ENCODE measurements at places on chromosomes 7 and 10.

DNA sequence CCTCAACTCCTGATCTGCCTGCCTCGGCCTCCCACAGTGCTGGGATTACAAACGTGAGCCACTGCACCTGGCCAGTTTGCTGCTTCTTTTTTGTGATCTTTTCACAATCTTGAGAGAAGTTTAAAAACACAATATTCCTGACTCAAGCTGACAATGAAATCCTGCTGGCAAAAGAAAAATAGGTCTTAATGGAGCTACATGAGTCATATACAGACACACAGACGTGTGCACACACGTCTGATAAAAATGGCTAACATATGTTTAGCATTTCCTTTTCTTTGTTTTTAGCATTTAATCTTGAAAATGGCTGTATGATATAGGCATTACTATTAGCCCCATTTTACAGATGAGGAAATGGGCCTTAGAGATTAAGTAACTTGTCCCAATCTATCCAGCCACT is 29.4 kb upstream of the RAB18 start:
- no peak for DNase-seq

GRCh38 chr7:127047521-127047920 is 205.2 kb downstream of the GRM8 start:
- no peak for DNase-seq

DNA sequence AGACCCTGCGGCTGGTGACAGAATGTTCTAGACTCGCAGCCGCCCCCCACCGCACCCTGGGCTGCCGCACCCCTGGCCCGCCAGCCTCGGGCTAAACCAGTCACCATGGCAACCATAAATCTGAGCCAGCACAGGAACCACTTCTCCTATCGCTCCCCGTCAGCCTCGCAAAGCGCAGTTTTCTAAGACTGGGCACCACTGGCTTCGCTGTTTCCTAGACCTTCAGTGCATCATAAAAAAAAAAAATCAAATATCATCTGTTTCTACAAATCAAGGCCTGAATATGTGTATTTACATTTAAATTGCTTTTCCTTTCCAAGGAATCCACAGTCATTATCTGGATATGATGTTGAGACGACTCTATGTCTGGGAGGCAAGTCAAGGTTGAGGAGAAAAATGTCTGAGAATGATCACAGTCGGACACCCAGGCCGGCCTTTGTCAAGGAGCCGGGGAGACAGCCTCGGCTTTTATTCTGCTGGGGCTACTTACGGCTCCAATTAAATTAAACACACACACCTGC is 99.9 kb downstream of the PTPRN2 start:
- no peak for DNase-seq

GRCh38 chr10:67098461-67098860 is 172.6 kb downstream of the LRRTM3 start:
- no peak for DNase-seq

DNA sequence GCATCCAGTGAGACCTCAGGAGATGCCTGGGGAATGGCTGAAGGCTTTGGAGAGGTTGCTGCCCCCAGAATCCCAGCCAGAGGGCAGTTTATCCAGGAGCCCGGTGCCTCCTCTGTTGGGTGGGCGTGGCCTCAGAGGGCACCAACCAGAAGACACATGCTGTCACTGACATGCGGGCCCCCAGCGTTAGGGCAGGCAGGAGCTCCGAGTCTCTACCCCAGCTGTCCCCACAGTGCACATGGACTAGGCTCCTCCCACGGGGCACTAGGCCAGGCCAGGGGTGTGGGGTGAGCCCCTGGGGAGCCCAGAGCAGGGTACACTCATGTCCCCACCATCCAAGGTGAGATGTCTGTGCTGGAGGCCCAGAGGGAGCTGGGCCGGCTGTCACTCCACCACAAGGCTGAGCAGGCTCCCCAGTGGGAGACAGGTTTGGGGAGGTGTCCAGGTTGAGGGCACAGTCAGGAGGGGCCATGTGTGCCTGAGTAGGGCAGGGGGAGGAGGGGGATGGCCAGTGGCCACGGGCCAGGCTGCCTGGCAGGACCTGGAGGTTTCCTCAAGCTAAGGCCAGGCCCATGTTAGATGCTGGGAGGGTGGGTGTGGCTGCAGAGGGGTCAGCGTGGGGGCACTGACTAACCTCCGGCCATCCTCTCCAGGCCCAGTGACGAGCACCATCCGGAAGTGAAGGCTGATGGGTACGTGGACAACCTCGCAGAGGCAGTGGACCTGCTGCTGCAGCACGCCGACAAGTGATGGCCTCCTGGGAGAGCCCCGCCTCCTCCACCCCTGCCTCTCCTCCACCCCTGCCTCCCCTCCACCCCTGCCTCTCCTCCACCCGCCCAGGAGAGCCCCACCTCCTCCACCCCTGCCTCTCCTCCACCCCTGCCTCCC is 131.3 kb downstream of the FAM53B start:
- DNase-seq, result peak; percentile 56
